ENCODE measurements at places on chromosomes 1 and 21.

DNA sequence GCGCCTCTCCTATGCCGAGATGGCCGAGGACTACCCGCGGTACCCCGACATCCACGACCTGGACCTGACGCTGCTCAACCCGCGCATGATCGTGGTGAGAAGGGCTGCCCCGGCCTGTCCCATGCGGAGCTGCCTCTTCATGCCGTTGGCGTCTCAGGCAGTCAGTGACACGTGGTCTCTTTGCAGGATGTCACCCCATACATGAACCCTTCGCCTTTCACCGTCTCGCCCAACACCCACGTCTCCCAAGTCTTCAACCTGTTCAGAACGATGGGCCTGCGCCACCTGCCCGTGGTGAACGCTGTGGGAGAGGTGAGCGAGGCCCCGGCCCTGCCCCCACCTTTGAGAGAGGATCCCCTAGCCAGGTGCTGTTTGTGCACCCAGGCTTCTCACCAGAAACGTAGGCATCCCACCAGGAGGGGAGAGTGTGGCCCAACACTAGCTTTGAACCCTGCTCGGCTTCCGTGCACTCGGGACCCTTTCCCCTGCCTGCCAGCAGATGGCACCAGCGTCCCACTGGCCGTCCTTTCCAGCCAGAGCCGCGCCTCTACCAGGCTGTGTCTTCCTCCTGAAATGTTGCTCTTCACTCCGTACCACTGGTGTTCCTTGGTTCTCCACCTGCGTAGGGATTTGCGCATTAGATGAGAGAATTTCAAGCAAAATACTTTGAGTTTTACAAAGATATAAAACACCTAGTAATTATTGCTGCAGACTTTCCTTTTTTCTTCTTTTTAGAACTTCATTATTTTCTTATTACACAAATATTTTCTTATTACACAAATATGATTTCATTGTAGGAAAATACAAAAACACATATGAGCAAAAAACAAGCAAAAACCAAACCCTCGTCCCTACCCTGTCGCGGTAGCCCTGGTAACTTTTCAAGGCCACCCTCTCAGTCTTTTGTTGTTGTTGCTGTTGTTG, 9.0 kb downstream of the NPPA start:
- peak; percentile 94 for DNase-seq

GRCh38 chr1:45892068-45892785, 88.8 kb downstream of the MAST2 start:
- peak; percentile 56 for DNase-seq

DNA sequence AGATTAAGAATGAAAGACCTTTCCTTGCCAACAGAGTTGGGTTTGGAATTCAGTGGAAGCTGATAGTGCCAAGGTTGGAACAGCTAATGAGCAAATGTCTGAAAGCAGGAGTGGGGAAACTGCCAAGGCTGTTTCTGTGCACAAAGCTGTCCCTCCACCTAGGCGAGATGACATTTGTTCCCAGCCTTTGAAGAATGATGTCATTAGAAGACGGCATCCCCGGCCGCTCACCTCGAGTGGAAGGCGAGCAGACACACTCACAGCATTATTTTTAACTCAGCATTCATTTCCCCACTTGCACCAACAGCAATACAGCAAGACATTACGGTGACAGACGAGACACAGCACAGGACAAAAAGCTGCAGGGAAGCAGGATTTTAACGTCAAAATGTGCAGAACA, 463.9 kb downstream of the PCP4 start:
- DNase-seq: no peak

DNA sequence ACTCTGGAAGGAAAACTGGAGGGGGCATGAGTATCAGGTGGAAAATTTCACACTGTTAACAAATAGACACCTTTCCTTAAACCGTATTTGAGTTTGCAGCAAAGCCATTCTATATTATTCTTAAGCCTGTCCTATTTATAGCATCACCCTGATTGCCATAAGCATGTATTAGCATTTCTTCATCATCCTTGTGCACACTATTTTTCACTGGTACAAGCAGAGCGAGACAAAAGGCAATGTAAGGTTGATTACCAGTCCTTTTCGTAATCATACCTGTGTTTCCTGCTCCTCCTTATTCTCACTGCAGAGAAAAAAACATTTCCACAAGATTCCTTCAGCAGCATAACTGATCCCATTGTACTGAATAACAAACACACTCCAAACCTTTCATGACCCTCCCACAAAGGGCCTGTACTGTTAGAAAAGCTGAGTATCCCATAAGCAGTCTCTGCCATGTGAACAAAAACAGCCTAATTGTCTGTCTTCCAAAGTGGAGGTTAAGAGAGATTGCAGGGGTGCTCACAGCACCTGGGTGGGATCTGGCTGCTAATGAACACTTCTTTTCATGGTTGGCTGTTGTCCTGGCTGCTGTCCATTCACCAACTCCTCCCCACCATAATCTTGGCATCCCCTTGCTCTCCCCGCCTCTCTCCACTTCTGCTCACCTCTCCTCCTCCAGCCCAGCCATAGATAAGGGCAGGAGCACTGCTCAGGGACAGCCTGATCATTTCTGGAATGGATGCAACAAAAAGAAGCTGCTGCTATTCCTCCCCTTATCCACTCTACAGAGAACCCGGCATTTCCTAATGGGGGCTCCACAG, 30.4 kb downstream of the VTCN1 start:
- no peak for DNase-seq

DNA sequence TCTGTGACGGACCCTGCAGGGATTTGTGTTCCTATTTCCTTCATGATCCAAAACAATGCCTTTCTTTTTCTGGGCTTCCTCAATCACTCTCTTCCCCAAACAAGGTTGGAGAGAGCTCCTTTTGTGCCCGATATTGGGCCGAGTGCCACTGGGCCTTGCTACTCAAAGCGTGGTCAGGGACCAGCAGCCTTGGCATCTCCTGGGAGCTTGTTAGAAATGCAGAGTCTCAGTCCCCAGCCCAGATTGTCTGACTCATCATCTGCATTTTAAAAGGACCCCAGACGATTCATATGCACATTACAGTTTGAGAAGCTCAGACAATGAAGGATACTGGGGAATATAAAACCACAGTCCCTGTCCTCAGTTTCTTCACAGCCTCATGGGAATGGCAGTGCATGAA, 19.9 kb downstream of the ADORA1 start:
- no peak for DNase-seq

GRCh38 chr1:45216200-45216541, 9.8 kb upstream of the ZSWIM5 start:
- no peak for DNase-seq

- peak; percentile 89 for DNase-seq
Measured at GRCh38 chr1:109298666-109299557, 7.9 kb downstream of the MYBPHL start.

GRCh38 chr1:112141923-112142322, 152.5 kb upstream of the KCND3 start:
- no peak for DNase-seq

- no peak for DNase-seq
Measured at GRCh38 chr1:109657970-109658369, 2.1 kb downstream of the GSTM4 start.

GRCh38 chr1:231919239-231919885, 292.8 kb downstream of the DISC1 start:
- DNase-seq: no peak

GRCh38 chr1:185636848-185637247, 97.3 kb upstream of the HMCN1 start:
- DNase-seq: no peak

DNA sequence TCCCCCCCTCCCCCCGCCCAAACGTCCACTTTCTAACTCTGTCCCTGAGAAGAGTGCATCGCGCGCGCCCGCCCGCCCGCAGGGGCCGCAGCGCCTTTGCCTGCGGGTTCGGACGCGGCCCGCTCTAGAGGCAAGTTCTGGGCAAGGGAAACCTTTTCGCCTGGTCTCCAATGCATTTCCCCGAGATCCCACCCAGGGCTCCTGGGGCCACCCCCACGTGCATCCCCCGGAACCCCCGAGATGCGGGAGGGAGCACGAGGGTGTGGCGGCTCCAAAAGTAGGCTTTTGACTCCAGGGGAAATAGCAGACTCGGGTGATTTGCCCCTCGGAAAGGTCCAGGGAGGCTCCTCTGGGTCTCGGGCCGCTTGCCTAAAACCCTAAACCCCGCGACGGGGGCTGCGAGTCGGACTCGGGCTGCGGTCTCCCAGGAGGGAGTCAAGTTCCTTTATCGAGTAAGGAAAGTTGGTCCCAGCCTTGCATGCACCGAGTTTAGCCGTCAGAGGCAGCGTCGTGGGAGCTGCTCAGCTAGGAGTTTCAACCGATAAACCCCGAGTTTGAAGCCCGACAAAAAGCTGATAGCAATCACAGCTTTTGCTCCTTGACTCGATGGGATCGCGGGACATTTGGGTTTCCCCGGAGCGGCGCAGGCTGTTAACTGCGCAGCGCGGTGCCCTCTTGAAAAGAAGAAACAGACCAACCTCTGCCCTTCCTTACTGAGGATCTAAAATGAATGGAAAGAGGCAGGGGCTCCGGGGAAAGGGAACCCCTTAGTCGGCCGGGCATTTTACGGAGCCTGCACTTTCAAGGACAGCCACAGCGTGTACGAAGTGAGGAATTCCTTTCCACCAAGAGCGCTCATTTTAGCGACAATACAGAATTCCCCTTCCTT, 158.1 kb downstream of the RUNX1 start:
- peak; percentile 42 for DNase-seq

DNA sequence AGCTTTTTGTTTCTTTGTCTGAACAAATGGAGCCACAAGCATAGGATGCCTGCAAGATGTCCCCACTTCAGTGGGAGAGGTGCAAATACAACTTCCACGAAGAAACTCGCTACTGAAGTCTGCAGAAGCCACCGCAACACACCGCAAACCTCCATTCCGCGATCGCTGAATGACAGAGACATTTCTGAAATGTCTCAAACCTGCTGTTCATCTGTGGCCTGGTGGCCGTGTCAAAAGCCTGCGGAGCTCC, 1.0 kb downstream of the TP53BP2 start:
- DNase-seq: no peak

DNA sequence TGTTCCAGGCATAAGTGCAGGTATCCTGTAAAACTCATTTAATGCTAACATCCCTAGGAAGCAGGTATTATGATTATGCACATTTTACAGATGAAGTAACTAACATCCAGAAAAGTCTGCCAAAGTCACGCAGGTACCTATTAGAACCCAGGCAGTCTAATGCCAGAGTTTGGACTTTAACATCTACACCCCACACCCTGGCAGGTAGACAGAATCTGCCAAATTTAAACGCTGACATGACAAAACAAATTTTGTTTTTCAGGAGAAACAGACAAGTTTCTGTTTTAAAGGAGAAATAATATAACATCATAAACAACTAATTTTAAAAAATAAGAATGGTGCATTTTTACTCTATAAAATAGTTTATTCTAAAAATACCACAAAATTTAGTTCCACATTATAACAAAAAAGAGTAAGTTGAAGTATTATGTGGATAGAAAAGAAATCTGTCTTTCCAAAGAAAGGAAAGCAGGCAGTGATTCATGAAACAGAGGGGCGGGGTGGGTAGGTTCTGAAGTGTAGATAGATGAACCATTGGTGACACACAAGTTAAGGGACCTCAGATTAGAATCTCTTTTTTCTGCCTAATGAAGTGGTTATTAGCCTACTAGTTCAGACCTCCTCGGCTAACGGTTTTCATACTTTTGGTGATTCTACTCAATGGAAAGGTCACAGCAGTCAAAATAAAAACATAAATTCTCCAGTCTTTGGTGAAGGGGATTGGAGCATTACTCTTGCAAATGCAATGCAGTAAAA, 1.7 kb downstream of the ASPM start:
- DNase-seq: peak; percentile 20

DNA sequence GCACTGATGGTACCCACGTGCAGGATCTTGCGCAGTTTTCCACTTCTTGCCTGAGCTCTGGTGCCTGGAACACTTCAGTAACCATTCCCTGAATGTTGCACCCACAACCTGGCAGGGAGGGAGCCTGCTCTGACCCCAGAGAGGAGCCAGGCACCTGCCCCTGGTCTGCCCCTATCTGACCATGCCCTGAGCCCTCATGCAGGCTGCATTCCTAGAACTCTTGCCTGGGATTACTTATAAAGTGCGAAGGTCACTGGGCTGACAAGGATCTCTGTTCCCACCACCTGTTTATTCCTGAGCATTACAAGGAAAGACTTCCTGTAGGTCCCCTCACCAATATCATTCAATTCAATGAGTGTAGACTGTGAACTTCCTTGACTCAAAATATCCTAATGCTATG, 191.9 kb upstream of the FMN2 start:
- no peak for DNase-seq

DNA sequence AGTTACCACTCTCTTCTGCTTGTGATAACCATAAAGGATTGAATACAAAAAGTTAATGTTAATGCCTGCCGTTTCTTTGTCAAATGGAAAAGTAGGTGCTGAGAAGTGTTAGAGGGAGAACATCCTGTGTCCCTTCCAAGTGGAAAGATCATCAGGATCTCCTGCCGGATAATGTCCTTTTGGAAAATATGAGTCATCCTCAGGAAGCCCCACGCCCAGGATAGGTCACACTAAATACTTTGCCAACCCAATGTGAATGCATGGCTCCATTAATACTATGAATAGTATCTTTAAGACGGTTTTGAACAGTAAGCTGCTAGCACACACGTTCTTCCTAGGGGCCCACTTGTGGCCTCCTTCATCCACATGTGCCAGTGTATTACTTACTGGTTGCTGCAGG, 279.5 kb downstream of the ZNF326 start:
- DNase-seq: no peak

GRCh38 chr21:41868062-41868710, 11.0 kb downstream of the PRDM15 start:
- peak; percentile 60 for DNase-seq

- peak; percentile 94 for DNase-seq
Measured at GRCh38 chr21:43333298-43334062, 93.5 kb downstream of the SIK1 start.

- peak; percentile 86 for DNase-seq
Measured at GRCh38 chr1:20058531-20058930, 11.5 kb upstream of the PLA2G5 start.

DNA sequence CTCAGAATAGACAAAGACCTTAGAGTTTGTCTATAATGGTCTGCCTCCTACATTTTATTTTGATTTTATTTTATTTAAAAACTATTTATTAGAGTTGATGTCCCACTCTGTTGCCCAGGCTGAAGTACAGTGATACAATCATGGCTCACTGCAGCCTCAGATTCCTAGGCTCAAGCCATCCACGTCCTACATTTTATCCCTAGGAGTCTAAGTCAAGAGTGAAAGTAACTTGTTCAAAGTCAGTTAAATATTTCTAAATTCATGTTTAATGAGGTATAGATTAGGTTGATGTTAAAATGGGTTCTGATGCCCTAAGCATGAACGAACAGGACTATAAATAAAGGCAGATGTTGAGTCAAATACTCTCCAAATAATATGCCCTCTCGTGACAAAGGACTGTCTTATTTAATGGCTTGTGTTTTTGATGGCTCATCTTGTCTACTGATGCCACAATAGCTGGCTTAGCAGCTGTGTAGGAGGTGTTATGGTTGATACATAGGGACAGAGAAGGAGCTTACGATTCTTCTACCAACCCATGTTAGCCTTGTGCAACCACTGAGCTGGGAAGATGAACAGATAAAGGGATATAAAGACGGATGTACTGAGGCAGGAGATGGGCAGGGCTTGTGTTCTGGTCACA, 66.0 kb upstream of the CR1L start:
- no peak for DNase-seq
